ENCODE measurements at places on chromosomes 1 and 21. TPM values are rescaled to one million over a fixed set of nuclear protein-coding genes. Genes with fewer than 3 reads are reported as not detected.

S100A2 gene
- total RNA-seq, result 1.6 TPM

AMY2A gene
- total RNA-seq, result not detected

CTXND2 gene
- total RNA-seq, result not detected

GSTM1 gene
- not detected for total RNA-seq

WNT4 gene
- total RNA-seq, result 0.13 TPM

MAP1LC3C gene
- total RNA-seq, result 0.11 TPM

U2AF1 gene
- total RNA-seq, result 56.7 TPM

TP53BP2 gene
- total RNA-seq, result 16.0 TPM

All from pulmonary artery endothelial cell (primary cell).